Stimulated activated CD4-positive, alpha-beta T cell treated with anti-CD3 and anti-CD28 coated beads, Interleukin-4, amount 100 ng/mL, for 1 hour (primary cell): ENCODE measurements at places on chromosomes 7 and 10.

DNA sequence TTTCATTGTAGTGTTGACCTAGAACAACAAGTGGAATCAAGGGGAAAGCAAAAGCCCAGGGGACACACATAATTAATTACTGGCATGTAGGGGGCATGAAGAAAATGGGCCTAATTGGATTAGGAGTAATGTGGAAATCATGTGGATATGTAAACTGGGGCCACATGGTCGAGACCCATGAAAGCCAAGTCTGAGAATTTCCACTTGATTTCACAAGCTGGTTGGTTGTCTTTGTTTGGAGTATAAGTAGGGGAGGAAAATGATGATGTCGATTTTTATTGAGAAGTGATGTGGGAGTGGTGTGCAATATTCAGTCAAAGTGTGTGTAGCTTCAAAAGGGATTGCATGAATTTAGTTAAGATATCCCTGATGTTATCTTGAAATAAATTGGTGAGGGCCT, 131.8 kb downstream of the LRRC4 start:
- no peak for DNase-seq

- DNase-seq: no peak
These were observed 278.1 kb upstream of the SP4 start for GRCh38 chr7:21149809-21150208.

DNA sequence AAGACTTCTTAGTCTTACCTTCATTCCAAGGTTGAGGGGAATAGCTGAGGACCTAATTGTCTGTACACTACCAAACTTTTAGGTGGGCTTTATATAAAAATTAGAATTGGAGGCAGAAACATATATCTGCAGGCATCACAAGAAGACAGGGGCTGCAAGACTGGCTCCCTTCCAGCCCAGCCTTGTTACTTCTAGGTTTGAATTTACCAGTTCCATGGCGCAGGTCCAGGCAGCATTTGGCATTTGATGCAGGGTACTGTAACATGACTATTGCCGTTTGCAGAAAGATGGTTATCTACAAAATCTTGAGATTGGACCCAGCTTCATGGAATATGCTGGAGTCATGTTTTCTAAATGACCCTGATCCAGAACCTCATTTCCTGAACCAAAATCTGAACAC, 105.4 kb upstream of the RHOBTB1 start:
- no peak for DNase-seq

DNA sequence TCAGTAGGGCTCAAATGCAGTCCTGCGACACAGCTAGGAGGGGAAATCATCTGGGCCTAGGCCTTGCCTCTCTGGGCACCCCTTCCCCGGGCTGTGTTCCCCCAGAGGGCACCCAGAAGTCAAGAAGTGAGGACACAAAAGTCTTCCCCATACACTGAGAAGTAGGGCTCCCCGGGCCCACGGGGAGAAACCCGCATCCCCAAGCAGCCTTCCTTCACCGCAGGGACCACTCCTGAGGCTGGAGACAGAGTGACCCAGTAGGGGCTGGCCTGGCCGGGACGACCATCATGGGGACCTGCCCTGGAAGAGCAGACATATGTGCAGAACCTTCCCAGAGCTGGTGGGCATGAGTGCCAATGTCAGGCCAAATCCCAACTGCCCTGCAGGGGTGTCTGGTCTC, 163.5 kb downstream of the GFRA1 start:
- no peak for DNase-seq

DNA sequence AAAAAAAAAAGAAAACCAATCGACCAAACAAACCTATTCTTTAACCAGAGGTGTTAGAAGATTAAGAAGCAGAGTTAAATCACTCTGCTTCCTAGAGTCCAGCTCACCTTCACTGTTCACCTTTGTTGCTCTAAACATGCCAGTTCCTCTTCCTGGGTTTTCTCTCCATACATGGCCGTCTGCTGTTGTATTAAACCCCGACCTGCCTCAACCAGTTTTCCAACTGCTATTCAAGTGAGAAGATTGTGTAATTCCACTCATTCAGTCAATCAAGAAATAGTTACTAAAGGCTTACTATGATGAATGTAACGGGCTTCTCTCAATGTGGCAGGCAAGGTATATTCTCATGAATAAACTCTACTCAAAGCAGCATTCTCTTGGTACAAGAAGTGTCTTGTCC, 8.8 kb downstream of the AASS start:
- DNase-seq: no peak

DNA sequence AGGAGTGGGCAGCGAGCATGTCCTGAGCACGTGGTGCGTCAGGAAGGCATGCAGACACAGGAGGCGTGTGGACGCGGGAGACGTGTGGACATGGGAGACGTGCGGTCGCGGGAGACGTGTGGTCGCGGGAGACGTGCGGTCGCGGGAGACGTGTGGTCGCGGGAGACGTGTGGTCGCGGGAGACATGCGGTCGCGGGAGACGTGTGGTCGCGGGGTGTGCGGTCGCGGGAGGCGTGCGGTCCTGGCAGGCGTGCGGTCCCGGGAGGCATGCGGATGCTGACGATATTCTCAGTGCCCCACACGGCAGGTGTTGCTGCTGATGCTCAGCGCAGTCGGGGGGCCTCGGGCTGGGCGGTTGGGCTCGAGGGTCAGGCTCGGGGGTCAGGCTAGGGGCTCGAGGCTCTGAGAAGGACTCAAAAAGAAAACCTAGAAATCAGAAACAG, 94.2 kb downstream of the NKX6-2 start:
- DNase-seq: no peak

DNA sequence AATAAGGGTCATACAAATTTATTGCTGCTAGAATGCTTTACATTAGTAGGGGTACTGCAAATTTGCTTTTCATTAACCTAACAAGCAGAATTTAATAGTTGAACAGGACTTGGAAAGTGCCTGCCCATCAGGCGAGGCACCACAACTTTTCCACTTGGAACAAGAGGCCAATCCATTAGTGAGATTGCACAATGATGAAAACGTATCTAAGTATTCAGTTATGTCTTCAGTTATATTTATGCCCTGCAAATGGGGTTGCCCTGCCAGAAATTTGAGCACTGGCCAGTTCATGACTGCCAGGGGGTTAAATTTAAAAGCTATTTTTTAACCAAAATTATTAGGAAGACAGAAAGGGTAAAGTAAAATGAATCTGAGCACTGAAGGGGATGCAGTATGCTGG, 111.1 kb upstream of the PALS2 start:
- no peak for DNase-seq

DNA sequence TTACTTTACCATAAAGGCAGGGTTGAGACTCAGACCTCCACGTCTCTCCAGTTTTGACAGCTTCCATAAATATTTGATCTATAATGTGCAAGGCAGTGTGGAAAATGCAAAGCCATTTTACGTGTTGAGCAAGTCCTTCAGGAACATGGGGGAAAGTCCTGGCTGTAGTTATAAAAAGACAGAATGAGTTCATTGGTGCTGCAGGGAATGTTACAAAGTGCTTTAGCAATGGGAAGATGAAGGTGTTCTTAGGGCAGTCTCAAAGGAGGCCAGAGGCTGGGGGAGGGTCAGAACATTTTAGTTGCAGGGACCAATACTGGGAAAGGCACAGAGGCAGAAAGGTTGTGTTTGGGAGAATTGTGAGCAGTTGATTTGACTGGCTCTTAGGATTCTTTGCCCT, 27.9 kb downstream of the CNNM2 start:
- DNase-seq: no peak

DNA sequence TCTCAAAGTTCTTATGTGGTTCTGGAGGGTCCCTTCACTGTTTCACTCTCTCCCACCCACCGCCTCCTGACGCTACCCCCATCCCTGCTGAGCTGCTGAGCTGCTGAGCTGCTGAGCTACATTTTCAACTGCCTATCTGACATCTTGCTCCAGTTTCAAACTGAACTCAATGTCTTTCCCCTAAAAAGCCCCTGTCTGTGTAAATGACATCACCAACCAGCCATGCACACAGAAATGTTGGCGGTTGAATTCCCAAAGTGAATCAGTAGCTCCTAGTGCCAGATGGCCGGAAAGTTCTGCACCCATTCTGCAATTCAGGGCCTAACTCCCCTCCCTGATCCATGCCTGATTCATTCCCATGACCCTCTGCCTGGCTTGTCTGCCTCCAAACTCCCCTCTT, 71.2 kb downstream of the WNT2 start:
- DNase-seq: no peak

DNA sequence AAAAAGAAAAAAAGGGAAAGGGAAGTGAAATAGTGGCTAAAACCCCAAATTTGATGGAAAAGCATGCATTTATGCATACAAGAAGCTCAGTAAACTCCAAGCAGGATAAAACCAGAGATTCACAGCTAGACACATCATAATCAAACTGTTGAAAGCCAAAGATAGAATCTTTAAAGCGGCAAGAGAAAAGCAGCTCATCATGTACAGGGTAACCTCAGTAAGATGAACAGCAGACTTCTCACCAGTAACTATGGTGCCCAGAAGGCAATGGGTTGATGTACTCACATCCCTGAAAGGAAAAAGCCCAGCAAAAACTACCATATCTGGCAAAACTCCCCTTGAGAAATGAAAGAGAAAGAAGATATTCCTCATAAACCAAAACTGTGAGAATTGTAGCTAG, 60.4 kb downstream of the TPST1 start:
- DNase-seq: no peak

DNA sequence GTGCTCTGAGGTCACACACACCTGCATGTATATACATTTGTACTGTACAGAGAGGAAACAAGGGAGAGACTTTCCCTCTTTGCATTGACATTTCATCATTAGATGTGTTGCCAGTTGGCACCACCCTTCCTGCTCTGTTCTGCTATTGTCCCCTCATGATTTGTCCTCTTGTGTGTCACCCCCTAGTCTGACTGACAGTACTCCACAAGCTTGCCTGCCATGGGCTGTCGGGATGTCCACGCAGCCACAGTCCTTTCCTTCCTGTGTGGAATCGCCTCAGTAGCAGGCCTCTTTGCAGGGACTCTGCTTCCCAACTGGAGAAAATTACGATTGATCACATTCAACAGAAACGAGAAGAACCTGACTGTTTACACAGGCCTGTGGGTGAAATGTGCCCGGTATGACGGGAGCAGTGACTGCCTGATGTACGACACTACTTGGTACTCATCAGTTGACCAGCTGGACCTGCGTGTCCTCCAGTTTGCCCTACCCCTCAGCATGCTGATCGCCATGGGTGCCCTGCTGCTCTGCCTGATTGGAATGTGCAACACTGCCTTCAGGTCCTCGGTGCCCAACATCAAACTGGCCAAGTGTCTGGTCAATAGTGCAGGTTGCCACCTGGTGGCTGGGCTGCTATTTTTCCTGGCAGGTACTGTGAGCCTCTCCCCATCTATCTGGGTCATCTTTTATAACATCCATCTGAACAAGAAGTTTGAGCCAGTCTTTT, 9.4 kb downstream of the CLDN12 start:
- no peak for DNase-seq

GRCh38 chr10:72218325-72218724, 2.2 kb upstream of the ASCC1 start:
- no peak for DNase-seq

DNA sequence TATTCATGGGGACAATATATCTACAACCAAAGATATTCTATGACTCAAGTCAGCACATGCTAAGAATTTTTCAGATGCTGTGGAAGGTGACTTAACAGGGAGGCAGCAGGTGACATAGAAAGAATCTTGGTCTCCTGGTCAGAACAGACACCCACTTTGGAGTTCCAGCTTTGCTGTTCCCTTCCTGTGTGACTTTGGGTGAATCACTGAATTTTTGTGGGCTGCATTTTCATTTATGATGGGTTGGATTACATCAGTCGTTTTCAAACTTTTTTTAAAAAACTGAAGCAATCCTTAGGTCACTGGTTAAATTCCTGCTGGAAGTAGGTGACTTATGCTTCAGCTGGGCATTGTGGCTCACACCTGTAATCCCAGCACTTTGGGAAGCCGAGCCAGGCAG, 24.9 kb downstream of the RGR start:
- DNase-seq: no peak

DNA sequence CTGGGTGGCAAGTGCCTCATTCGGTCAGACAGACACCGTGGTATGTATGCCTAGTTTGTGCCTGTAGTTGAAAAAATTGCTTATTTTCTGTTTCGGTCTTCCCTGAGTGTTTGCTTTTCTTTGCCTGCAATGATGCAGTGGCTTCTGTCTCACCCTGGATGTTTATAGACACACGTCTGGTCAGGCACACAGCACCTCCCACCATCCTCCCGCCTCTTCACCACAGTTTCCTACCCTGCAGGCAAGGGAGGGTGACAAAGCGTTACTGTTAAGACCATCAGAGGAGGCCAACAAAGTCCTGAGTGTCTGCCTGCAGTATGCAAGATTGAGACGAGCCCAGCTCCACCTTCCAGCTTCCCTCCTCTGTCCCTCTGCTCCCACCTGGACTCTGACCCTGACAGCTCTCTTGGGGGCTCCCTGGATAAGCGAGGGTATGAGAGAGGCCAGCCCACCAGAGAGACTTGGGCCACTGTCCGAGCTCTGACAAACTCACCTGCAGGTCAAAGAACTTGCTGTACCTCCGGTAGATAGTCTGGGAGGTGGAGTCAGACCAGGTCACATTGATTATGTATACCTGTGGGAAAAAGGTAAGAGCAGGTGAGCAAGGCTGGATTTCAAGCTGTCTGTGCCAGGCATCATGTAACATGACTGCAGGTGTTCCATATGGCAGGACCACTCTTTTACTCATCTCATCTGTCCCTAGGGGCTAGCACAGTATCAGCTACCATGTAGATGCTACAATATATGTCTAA, 54.4 kb downstream of the SH3PXD2A start:
- DNase-seq: peak; percentile 7

DNA sequence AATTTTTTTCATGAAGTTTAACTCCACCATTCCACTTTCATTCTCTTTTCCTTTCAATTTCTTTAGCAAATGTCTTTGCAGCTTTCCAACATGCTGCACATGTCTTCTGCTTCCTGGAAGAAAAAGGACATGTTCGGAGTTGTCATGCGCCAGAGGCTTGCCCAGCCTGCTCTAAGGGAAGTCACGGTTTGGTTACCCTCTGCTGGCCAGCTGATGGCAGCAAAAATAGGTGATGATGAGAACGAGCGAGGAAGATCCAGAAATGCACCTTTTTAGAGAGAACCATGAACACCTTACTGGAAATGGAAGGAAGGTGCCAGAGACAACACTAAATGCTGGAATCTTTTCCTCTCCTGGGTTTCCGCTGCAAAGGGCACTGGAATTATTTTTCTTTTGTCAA, 4.9 kb upstream of the ZSCAN21 start:
- DNase-seq: no peak

- DNase-seq: no peak
These were observed 150.2 kb upstream of the AGR3 start for GRCh38 chr7:17031906-17032551.
